ENCODE measurements at places on chromosomes 3 and 15.
A peak's percentile ranks its signal among the peaks of the same experiment; 100 is the strongest.

DNA sequence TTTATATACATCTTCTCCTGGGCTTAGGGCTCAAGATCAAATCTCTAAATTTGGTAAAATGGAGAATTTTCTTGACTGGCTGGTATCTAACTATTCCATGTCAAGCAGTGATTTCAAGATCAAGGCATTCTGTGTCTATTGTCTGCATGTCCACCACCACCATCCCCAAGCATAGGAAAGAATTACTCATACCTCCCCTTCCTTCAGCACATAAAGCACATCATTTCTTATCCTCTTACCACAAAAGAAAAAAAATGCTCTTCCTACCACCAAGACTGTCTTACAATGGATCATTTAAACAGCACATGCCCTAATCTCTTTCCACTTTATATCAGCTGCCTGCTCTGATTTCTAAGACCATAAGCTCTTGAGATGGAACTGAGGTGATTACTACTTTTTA is 470.5 kb upstream of the THBS1 start:
- DNase-seq, result no peak

DNA sequence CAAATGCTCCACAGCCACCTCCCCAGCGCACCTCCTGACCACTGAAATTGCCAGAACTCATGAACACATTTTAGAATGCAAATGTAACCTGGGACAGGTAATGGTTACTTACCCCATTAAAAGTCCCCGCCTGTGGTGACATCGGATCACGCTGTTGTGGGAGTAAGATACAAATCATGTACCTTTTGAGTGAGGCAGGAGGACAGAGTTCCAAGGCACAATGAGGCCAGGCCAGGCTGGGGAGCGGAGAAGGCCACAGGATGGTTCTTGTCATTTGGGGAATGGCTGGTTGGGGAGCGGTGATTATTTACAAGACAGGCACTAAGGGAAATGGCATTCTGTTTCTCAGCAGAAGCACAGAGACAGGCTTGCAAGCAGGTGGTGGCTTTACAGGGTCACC is 490.0 kb downstream of the EDEM1 start:
- no peak for DNase-seq

- DNase-seq, result no peak
These were observed 279.5 kb downstream of the ULK4 start for GRCh38 chr3:41682382-41682781.

- no peak for DNase-seq
These were observed 84.6 kb downstream of the FILIP1L start for GRCh38 chr3:100029689-100030088.

DNA sequence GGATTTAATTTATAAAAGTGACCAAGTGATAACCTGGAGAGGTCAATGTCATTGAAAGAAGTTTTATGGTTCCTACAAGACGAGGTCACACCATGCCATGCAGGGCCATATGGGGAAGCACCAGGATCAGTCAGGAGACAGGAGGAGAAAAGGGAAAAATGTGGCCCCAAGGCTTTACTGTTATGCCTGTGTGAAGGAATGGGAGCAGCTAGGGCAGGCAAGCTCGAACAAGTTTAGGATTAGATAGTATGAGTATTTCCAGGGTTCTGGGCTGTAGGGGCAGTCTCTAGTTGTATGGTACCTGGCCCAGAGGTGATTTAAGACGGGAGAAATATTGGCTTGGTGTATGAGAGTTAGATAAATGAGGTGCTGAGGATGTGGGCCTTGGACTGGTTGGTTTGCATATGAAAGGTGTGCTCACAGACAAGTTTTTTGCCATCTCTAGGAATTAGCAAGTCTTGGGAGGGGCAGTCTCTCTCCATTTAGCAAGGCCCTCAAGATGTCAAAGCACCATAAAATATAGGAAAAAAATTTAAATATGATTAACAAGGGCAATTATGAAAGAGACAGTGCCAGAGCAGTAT is 36.3 kb upstream of the DCLK3 start:
- no peak for DNase-seq

- DNase-seq, result no peak
These were observed 179.4 kb downstream of the CD47 start for GRCh38 chr3:107911337-107912000.

DNA sequence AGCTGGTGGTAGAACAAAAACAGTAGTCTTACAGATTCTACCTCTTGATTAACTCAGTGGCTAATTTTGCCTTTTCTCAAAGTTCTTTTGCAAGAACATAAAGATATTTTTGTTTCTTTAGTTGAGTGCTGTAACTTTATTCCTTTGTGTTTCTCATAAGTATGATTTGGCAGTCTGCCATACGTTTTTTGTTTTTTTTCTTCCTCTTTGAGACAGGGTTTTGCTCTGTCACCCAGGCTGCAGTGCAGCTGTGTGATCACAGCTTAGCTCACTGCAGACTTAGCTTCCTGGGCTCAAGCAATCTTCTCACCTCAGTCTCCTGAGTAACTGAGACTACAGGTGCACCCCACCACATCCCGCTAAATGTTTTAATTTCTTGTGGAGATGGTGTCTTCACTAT is 22.4 kb downstream of the B3GNT5 start:
- peak; percentile 75 for DNase-seq

- no peak for DNase-seq
These were observed 2.8 kb downstream of the ZIC4 start for GRCh38 chr3:147403511-147403910.

GRCh38 chr3:44026220-44026865 is 215.3 kb upstream of the TOPAZ1 start:
- no peak for DNase-seq

DNA sequence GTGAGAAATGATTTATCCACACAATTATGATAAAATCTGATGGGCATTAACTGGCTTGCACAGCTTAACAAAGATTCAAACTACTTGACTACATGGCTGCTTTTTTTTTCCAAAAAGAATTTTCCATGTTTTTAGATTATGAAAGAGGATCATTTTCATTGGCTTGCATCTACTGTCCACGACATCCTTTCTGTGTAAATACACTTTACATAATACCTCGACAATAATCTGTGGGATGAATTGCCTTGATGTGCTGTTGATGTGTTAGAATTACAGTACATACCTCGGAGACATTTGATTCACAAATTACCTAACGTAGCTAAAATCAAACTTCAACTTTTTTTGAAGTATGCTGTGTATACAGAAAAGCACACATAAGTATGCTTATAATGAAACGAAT is 104.4 kb downstream of the PPP2R3A start:
- no peak for DNase-seq
